Stimulated activated CD8-positive, alpha-beta memory T cell treated with anti-CD3 and anti-CD28 coated beads, Interleukin-7, amount 100 ng/mL, for 1 hour (primary cell): ENCODE measurements at places on chromosomes 3 and 15.

DNA sequence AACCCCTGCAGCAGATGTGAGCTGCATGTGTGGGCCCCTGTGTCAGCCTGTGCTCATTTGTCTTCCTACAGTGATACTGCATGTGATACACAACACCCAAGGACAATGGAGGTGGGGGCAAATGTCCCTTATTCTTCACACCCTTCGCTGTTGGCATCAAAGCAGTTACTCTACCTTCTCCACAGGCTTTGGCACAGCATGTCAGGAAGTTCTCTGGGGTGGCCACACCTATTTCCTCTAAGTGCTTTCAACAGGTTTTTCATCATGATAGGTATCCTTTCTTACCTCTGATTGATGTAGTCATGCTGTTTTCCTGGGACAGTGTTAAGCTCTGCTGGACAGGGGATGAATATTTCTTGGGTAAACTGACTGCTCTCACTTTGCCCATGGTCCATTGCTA lies 29.5 kb downstream of the ZNF662 start:
- DNase-seq: no peak

- DNase-seq: no peak
These were observed 140.4 kb upstream of the ABI3BP start for GRCh38 chr3:101133652-101134051.

GRCh38 chr3:140147965-140148490 lies 213.0 kb downstream of the CLSTN2 start:
- DNase-seq: no peak

DNA sequence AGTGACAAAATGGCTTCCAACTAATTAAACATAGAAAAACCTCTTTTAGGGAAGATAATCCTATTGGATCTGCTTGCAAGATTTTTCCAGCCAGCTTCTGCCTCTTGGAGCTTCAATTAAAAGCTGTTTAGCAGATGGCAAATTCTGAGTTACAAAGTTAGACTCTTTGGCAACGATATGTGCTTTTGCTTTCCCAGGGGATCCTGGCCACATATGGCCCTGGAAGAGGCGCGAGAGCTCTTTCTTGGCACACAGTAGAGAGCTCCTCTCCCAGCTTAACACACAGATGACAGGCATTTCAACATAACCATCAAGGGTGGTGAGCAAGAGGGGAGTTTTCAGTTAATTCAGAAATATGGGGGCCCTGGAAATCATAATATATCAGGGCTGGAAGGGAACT lies 41.6 kb upstream of the GALNT15 start:
- DNase-seq: no peak

DNA sequence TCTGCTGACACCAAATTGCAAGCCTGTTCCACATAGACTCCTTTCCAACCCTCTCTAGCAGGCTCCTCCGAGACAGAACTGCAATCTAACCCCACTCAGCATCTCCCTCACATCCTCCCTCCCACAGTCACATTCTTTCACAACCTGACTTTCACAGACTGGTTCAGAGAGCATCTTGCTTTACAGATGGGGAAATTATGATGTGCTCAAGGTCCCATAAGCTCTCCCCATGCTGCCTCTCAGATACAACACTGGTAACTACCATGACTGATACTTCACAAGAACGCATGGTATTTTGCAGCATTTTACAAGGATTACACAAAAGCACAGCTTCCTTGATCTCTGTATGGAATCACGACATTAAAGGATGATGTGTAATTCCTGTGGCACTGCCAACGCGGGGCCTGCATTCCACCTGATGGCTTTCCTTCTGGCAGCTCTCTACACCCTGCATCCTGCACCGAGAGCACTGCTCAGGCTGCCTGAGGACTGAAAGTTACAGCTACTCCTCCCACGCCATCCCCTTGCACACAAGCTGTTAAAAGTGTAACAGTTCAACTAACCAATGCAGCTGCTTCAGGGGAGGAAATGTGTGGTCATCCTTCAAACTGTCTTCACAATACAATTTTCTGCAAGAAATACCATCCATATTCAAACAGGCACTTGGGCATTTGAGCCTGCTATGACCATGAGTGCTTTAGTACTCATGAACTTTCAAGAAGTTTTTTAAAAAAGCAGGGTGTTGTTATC lies 27.6 kb downstream of the TBC1D2B start:
- DNase-seq: no peak
